Stimulated activated CD4-positive, alpha-beta T cell treated with anti-CD3 and anti-CD28 coated beads, TNF-alpha, amount 100 ng/mL, for 1 hour (primary cell): ENCODE measurements at places on chromosomes 16 and 17.

DNA sequence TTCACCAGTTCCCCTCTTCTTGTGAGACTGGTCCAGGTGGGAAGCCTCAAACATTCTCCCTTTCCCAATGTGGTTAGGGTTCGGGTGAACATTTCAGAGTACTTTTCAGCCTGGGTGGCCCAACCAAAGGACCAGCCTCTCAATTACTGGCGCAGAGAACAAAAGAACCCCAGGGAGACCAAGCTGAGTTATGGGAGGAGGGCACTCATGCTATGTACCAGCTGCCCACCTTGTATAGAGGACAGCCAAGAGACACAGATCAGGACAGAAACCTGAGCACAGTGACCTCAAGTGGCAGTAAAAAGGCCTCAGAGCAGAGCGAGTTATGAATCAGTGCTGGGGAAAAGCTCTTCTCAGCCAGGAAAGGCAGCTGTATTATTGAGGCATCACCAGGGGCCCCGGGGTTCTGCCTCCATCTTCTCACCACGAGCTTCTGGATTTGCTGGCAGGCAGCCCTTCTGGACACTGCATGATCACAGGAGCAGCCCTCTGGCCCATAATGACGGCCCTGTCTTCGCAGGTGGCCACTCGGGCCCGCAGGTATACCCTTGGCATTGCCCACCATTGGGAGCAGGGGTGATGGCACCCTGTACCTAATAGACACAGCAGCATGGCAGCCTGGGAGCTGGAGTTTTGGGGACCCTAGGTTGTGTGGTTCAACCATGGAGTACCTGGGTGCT is 3.8 kb downstream of the G6PC3 start:
- DNase-seq, result no peak

- no peak for DNase-seq
Measured at GRCh38 chr16:83955218-83956130, 2.4 kb downstream of the OSGIN1 start.

DNA sequence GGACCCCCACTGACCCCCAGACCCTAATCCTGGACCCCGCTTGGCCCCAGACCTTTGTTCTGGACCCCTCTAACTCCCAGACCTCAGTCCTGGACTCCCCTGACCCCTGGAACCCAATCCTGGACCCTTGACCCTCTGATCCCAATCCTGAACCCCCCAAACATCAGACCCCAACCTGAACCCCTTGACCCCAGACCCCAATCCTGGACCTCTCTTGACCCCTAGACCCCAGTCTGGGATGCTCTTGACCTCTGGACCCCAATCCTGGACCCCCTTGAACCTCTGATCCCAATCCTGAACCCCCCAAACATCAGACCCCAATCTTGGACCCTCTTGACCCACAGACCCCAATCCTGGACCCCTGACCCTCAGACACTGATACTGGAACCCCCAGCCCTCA is 13.5 kb upstream of the P2RX1 start:
- DNase-seq, result no peak

DNA sequence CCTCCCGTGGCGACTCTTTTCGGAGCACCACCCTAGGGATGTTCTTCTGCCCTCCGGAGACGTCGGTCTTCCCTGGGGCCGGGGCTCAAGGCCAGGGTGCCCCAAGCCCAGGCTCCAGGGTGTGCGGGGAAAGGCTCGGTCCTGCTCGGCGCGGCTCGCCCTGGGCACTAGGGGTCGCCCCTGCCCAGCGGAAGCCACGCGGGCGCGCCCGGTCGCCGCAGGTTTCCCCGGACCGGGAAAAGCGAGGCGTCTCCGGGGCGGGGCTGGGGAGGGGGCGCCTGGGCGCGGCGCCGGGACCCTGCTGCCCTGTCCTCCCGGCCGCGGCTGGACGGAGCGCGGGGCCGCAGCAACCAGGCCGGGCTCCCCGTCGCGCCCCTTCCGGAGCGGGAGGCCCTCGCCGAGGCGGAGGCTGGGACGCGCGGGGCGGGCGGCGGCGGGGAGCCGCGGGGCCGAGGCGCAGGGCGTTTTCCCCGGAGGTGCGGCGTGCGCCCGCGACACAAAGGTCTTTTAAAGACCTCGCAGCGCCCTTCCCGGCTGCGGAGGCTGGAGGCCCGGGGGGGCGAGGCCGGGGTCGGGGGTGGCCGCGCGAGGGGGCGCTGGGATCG is 76.4 kb downstream of the MRC2 start:
- peak; percentile 50 for DNase-seq

GRCh38 chr16:67245674-67246080 is 1.6 kb downstream of the FHOD1 start:
- no peak for DNase-seq

DNA sequence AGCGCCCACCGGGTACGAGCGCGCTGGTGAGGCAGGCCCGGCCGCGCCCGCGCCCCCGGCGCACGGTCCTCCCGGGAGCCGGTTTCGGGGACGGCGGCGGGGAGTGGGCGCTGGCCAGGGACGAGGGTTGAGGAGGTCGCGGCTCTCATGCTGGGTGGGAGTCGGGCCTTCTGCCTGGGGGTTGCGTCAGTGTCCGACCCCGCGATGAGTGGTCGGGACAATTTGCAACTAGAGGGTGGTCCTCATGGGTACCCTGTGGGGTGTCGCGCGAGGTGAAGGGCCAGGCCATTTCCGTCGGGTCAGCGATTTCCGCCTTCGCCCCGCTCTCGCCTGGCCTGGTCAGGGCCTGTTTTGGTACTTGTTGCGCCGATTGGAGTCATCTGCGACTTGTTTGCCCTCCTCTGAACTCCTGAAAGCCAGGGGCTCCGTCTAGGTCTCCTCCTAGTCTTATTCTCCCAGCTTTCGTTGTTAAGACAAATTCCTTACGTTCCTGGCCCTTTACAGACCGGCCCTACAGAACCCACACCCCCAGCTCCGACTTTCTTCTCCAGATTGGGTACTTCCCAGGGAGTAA is 14.9 kb downstream of the NAA60 start:
- DNase-seq, result no peak

DNA sequence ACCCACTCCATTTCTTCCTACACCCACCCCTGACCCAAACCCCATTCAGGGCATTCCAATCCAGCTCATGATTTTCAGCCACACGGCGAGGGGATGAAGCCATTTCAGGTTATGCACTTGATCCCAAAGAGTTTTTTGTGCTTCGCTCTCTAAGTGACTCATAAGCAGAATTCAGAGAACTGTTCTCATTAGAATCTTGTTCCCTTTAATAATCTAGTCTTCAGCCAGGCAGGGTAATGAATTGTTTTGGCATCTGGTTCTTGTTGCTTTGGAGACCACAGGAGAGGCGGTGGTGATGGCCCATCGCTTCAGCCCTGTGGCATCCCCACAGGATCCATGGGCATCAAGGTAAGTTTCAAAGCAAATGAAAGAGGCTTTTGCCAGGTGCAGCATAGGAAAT is 4.8 kb upstream of the KRT31 start:
- no peak for DNase-seq

DNA sequence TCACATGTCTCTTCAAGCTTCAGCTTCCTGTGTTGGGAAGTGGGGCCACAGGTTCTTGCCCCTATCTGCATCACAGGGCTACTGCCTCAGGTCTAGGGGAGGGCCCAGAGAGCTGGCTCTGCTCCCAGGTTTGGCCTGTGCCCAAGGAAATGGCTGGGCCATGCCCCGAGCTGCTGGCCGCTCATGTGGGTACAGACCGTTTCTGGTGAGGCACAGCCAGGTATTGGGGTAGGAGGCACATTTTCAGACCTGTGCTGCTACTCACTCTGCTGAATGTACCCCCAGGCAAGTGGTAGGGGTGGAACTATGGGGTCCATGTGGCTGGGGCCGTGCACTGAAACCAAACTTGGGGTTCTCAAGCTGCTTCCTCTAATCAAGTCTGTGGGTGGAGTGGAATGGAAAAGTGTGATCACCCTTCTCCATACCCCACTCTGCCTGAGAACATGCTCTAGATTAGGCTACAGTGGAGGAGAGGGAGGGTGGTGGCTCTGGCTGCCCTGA is 4.6 kb downstream of the GAS2L2 start:
- no peak for DNase-seq

- no peak for DNase-seq
Measured at GRCh38 chr17:57363998-57364643, 107.8 kb downstream of the MSI2 start.

DNA sequence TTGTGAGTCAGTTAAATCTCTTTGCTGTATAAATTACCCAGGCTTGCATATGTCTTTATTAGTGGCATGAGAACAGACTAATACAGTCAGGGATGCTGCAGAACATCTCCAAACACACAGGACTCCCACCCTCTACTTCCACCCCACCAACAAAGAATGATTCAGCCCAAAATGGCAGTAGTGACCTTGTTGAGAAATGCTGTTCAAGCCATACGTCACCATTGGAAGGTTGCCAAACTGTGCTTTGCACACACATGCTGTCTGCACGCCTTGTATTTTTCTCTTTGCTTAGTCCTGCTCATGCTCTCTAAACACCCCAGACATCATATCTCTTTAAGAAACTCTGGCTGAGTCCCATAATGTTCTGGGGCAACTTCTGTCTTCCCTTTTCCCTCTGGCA is 589.6 kb downstream of the WWOX start:
- DNase-seq, result no peak
